Stimulated activated CD4-positive, alpha-beta T cell treated with anti-CD3 and anti-CD28 coated beads, Interleukin-2, amount 100 ng/mL, for 24 hours (primary cell): ENCODE measurements at places on chromosomes 1 and 21.

GRCh38 chr1:20588634-20589225, at the start of gene CDA:
CDA (plus strand) TSS chr1:20589097; CDS start chr1:20589130, 33 bp downstream.
- DNase-seq = no peak

DNA sequence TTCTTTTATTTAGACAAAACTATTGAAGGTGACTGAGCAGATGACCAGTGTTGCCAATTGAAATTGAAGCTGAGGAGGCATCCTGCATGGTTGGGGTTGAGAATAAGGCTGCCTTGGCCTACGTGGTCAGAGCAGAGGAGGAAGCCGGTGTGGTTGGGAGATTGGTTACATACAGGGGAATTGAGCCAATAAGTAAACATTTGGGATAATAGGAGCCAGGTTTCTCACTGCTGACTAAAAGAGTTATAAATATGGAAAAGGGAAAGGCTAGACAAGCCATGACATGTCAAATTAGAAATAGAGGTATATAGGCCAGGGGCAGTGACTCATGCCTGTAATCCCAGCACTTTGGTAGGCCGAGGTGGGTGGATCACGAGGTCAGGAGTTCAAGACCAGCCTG, 15.8 kb downstream of the SNX7 start:
- DNase-seq = no peak

- no peak for DNase-seq
Observed at GRCh38 chr1:36913016-36913415, 121.3 kb downstream of the GRIK3 start.

GRCh38 chr21:34080710-34081109, 7.3 kb downstream of the MRPS6 start:
- no peak for DNase-seq

DNA sequence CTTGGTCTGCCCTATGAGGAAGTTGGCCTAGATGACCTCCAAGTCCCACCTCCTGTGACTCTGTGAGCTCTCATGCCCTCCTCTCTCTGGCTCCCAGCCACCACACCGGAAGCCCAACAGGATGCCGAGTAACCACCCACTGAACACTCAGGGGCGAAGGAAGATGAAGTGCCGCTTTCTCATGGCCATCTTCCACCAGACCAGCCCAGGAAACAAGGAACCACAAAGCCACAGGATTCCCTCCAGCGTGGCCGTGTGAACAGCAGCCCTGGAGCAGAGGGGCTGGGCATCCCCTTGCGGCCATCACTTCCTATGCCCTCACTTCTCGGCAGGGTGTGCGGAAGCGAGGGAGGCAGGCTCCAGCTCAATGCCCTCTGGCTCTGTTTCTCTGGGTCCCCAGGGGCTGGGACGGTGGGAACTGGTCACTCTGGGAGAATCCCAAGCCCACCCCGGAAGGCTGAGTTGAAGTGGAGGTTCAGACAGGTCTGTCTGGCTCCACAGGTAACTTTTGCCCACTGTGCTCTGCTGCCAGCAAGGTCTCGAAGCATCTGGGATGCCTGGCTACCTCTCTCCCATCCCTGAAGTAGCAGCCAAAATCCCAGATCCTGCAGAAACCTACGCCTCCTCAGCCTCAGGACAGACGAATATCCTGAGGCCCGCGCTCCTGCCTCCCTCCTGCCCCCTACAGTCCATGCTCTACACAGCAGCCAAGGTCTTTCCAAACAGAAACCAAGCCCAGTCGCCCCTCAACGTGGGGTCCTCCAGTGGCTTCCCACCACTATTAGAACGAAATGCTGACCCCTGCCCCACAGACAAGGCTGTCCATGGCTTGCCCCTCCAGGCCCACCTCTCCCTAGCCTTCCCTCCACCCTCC, 44.2 kb upstream of the ECE1 start:
- DNase-seq = peak; percentile 76

DNA sequence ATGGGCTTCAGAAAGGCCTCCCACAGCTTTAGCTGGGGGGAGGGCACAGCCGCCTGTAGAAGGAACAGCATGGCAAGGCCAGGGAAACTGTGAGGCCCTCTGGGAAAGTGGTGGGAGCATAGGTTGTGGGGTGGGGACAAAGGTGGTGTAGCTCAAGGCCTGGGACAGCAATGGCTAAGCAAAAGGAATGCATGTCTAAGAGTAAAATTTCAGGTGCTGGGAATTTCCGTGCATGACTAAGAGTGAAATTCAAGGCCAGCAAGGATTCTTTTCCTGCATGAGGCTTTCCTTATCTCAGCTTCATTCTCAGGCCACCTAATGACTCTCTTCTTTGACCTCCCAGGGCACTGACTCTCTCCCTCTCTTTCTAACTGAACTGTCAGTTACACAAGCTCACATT, 86.5 kb upstream of the WNT4 start:
- no peak for DNase-seq
